Suprapubic skin (tissue), 4 donors: ENCODE measurements at places on chromosomes 11 and 22.
A peak's percentile ranks its signal among the peaks of the same experiment; 100 is the strongest.

GRCh38 chr11:2807801-2808241 is 77.8 kb downstream of the CDKN1C start:
- DNase-seq, result peak; percentile 58

- DNase-seq, result peak; percentile 75
Observed at GRCh38 chr22:47566491-47566890, 804.0 kb downstream of the TBC1D22A start.

DNA sequence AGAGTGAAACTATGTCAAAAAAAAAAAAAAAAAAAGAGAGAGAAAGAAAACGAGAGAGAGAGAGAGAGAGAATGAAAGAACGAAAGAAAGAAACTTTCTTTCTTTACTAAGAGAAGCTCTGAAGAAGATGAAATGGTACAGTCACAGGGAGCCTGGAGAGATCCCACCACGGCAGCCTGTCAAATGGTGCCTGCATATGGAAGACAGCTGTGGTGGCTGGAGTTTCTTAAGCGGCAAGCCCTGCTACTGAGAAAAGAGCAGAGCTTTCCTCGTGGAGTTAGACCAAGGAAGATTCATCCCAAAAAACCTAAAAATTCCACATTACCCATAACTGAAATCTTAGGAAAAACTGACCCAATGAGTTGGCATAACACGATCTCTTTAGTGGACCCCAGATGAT is 66.7 kb downstream of the MICAL3 start:
- no peak for DNase-seq

- DNase-seq, result no peak
Observed at GRCh38 chr11:95711162-95711944, 78.2 kb downstream of the FAM76B start.

DNA sequence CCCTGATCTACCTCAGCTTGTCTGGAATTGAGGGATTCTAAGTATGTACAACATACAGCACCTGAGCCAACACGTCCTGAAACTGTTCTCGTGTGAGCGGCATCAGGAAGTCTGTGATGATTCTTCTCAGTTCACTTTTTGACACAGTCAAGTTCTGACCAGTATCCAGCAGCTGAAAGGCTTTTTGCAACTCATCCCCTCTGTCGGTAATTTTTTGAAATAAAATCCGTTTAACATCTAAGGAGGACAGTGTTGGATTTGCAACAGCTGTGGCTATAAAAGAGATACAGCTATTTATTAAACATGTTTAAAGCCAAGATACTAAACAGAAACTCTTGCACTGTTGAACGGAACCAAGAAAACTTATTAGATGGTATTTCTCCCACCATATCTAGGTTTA is 39.3 kb downstream of the EFCAB6 start:
- no peak for DNase-seq

GRCh38 chr11:15011776-15012345 is 39.7 kb upstream of the CALCA start:
- no peak for DNase-seq
